ENCODE measurements at places on chromosomes 2 and 18.

DNA sequence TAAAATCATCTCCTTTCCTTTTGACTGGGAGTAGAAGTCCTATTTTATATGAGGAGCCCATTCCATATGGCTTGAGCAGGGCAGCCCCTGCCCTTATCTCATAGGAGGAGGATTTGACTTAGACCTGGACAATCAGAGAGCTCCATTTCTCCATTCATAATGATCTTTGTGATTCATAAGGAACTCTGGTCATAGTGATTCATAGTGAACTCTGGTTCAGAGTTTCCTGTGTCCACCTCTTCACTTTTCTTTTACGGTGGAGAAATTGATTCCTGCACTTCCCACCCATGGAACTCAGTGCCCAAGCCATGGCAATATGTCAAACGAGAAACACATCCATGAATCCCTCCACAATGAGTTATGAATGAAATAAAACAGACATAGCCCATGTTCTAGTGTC, 12.8 kb upstream of the MYO3B start:
- DNase-seq = no peak

DNA sequence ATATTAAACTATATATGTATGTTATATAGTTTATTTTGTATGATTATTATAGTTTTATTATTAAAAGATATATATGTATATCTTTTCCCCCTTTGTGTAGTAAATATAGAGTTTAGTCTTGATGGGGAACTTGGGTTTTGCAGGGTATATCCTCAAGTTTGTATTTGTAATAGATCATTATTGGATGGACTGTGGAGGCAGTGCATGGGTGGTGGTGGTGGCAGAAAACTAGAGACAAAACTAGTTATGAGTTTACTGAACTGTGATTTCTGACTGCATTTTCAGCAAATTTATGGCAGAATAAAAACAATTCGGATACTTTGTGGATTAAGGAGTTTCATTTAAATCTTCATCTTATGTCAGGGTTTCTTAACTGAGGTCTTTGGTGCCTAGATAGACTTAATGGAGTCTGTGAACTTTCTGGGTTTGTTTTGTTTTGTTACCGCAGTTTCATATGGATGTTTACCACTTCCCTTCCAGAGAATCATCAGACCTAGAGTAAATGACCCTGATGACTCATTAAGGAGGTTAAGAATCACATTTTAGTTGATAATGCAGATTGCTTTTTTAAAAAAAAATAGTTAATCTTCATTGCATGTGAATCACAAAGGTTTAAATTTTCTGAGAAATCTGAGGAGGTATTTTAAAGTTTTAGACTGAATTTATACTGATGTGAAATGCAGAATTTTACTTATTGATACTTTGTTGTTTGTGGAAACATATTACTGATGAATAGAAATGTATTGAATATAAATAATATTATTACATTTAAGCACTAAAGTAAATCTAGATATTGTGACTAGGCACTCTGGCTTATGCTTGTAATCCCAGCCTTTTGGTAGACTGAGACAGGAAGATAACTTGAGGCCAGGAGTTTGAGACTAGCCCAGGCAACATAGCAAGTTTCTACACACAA, 14.5 kb downstream of the EPC2 start:
- no peak for DNase-seq

GRCh38 chr2:30511122-30512083, 64.4 kb downstream of the LCLAT1 start:
- no peak for DNase-seq

- no peak for DNase-seq
Measured at GRCh38 chr2:179765666-179766065, 95.7 kb downstream of the ZNF385B start.

GRCh38 chr2:220300806-220301205, 673.4 kb downstream of the SLC4A3 start:
- DNase-seq = no peak

DNA sequence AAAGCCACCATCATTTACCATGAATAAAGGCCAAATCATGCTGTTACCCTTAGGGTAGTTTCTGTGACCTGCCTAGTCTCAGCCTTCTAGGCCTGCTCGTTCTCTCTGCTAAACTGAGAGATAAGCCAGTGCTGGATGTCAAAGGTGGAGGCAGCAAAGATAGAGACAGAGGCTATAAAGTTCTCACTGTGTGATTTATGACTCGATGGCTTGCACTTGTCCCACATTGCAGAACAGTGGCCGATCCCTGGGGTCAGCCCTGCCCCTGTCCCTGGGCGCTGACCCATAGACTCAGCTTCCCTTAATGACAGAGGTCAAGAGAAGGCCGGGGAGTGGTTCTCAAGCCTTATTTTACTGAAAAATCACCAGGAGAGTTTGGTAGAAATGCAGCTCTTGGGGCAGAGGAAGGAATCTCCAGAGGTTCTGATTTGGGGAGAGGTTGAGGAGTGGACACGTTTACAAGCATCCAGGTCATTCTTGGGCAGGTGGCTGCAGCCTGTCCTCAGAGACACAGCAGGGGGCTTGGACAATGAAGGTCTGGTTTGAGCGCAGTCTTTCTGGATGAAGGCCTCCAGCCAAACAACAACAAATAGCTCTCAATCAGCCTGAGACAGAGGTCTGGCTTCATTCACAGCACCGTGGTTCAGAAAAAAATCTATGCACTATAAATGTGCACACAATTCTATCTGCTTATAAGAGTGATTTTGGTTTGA, 143.5 kb downstream of the ACKR3 start:
- no peak for DNase-seq

DNA sequence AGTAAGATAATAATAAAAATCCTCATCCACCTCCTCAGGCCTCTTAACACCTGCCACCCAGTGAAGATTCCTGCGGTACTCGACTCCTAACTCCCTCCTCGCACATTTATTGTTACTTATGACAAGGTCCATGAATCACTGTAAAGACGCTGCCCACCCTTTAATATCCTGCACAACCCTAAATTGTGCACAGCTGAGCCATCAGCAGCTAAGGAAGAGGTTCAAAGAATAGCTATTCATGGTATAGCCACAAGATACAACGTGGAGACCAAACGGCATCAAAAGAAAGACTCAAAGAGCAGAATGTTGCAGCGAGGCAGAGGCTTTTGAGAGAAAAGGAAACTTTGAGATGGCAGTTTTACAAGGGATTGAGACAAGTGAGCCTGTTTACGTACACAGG, 266.3 kb downstream of the SATB2 start:
- DNase-seq = no peak

DNA sequence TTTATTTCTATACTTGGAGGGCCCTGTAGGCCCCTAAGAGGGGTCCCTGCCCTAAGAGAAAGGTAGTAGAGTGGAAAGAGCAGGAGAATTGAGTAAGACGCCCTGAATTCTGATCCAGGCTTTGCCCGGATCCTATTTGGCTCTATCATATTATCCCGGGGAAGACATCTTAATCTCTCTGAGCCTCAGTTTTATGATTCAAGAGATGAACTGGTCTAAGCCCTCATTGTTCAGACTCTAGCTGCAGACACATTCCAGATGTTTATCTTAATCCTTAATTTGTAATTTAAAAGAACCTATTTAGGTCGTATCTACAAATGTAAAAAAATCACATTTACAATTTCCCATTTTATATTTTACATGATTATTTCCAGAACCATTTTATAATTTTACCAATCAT, 220.1 kb downstream of the AGPS start:
- no peak for DNase-seq

- DNase-seq = no peak
Measured at GRCh38 chr18:74331404-74331803, 15.8 kb downstream of the C18orf63 start.

- no peak for DNase-seq
Measured at GRCh38 chr2:28327581-28327955, 65.1 kb upstream of the FOSL2 start.

Measured in stimulated activated CD4-positive, alpha-beta T cell treated with anti-CD3 and anti-CD28 coated beads, Interleukin-2, amount 100 ng/mL, for 24 hours (primary cell).